Suppressor macrophage (primary cell): ENCODE measurements at places on chromosomes 1 and 21.

GRCh38 chr1:197559244-197559643 lies 216.0 kb downstream of the DENND1B start:
- peak; percentile 2 for DNase-seq

- no peak for DNase-seq
Measured at GRCh38 chr1:73517603-73518191, 680.3 kb downstream of the LRRIQ3 start.

GRCh38 chr1:172647110-172647564 lies 11.8 kb upstream of the FASLG start:
- DNase-seq = no peak

DNA sequence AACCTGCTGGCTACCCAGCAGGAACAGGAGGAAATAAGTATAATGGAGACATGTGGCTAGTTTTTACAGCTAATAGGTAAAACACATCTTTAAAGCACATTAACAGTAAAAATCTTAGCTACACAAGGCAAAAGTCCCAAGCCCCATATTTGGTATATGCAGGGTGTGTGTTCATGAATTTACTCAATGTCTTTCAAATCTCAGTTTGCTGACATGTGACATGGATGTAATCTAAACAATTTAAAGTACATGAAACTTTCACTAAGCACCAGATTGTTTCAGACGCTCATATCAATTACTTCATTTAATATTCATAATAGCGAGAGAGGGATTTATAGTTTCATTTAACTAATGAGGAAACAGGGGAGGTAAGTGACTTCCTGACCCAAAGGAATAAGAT lies 3.9 kb downstream of the TACSTD2 start:
- no peak for DNase-seq

- peak; percentile 80 for DNase-seq
Measured at GRCh38 chr1:199859491-199859933, 168.0 kb upstream of the NR5A2 start.

DNA sequence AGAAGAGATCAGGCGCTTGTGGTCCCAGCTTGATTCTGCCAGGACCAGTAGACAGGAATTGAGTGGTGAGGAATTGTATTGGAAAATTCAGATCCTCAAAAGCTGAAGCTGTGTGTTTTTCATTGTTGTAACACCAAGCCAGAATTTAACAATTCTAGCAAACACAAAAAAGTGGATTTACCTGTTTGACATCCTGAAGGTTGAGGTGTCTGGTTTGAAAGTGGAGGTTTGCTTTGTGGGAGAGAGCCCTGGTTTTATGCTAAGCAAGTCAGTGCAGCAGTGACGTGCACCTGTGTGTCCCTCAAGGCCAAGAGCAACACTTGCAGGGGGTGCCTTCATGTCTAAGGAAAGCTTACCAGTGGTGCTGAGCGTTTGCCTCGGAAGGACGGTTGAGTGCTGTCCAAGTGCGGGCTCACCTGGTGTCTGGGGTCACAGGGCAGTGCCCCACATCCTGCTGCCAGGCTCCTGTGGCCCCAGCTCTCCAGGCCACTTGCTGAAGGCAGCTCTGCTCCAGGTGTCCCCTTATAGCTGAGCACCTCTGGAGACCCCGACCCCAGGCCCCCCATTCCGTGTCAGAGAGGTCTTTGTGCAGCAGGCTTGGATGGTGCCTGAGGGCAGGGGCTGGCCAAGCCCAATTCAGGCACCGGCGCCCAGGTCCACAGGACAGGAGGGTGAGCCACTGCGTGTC lies 27.7 kb downstream of the PCNT start:
- no peak for DNase-seq

GRCh38 chr21:44738621-44739020 lies 27.2 kb upstream of the TSPEAR start:
- DNase-seq = no peak

DNA sequence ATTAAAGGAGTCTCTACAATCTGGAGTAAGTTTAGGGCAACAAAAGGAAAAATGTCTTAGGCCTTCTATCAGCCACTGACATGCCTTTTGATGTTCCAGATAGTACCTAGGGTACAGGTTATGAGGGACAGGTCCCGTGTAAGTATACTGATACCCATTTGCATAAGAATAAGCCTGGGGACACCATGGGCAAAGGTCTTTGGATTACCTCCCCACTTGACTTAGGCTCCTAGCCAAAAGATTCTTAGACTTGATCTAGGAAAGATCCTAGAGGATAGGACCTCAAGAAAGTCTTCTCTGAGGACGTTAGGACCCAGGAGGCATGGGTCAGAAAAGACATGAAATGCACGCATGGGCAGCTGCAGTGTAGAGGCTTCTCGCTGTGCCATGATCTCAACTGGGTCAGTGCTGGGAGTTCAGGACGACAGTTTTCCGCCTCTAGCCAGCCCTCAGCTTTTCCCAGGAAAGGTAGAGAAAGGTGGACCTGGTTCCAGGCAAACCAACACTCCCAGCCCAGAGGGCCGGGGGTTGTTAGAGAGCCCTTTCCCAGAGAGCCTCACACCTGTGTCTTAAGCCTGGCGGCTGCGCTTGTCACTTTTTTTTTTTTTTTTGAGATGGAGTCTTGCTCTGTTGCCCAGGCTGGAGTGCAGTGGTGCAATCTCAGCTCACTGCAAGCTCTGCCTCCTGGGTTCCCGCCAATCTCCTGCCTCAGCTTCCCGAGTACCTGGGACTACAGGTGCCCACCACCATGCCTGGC lies 26.6 kb downstream of the MSTO1 start:
- DNase-seq = no peak
